ENCODE measurements at places on chromosomes 16 and 17. TPM values are rescaled to one million over a fixed set of nuclear protein-coding genes. Genes with fewer than 3 reads are reported as not detected.

The SCARF1 gene
- 0.21 TPM for total RNA-seq

The IGFALS gene
- total RNA-seq, result not detected

The USP6 gene
- 0.02 TPM for total RNA-seq

The TEDC2 gene
- total RNA-seq, result 17.7 TPM

The SPATA32 gene
- total RNA-seq, result 0.14 TPM

The KIF18B gene
- total RNA-seq, result 23.4 TPM

The KRTAP2-4 gene
- total RNA-seq, result not detected

The CFAP97D1 gene
- 0.07 TPM for total RNA-seq

The CCL1 gene
- not detected for total RNA-seq

The MINK1 gene
- total RNA-seq, result 64.7 TPM

The PPP1R1B gene
- 0.21 TPM for total RNA-seq

The NOL11 gene
- total RNA-seq, result 78.3 TPM

The CCL8 gene
- total RNA-seq, result not detected

The TNS4 gene
- 271 TPM for total RNA-seq

The CHAD gene
- total RNA-seq, result not detected

The RAMP2 gene
- total RNA-seq, result 1.5 TPM

The KCNJ2 gene
- 0.05 TPM for total RNA-seq

The SECTM1 gene
- total RNA-seq, result 2.5 TPM

The KCNH6 gene
- total RNA-seq, result 0.02 TPM

The SARM1 gene
- total RNA-seq, result 5.4 TPM

The KRT15 gene
- total RNA-seq, result 2.3 TPM

The SOX9 gene
- total RNA-seq, result 12.2 TPM

The TP53TG3B gene
- total RNA-seq, result not detected
